Adipocyte (in vitro differentiated cells): ENCODE measurements at places on chromosomes 16 and 17.
A peak's percentile ranks its signal among the peaks of the same experiment; 100 is the strongest.

DNA sequence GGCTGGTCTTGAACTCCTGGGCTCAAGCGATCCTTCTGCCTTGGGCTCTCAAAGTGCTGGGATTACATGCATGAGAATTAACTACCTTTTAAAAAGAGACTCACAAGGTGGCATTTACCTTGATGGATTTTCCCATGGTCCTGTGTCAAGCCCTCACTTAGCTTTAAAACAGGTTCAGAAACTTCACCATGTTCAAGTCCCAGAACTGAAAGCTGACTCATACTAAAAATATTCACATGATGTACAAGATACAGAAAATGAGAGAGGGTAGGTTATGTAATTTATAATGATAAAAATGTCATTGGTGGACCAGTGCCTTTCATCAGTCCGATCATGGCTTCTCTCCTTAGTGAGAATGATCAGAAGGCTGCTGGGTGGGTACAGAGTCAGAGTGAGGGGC is 4.3 kb upstream of the AKAP1 start:
- DNase-seq: no peak

GRCh38 chr17:73249700-73250099 is 12.0 kb downstream of the CPSF4L start:
- DNase-seq: no peak

DNA sequence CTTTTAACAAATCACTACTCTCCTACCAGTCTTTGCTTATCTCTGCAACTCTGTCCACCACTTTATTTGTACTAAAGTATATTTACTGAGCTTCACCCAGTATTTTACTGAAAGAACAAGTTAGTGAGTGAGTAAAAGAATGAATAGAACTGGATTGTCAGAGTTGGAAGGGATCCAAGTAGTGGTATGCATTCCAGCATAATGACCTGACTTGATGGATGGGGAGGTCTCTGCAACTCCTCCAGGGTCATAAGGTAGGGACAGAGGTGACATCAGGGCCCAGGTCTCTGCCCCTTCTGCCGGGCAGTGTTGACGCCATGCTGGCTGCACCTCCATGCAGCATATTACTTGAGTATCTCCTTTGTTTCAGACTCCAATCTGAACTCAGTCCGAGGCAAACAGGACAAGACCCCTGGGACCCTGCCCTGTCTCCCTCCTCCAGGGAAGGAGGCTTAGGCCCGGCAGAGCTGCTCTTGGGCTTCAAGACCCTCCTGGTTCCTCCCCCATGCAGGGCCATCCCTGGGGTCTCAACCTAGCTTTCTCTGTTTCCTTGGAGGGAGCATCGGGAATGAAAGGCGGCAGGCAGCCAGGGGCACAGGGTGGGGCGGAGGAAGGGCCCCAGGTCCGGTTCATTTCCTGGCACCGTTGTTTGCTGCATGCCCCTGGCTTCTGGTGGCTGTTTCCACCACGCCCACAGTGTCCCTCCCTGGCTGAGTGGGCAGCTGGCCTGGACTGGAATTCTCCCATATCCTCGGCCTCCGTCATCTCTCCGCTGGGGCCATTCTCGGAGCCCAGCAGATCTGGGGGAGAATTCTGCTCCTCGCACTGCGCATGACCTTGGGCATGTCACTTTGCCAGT is 12.4 kb upstream of the ITGA3 start:
- no peak for DNase-seq

DNA sequence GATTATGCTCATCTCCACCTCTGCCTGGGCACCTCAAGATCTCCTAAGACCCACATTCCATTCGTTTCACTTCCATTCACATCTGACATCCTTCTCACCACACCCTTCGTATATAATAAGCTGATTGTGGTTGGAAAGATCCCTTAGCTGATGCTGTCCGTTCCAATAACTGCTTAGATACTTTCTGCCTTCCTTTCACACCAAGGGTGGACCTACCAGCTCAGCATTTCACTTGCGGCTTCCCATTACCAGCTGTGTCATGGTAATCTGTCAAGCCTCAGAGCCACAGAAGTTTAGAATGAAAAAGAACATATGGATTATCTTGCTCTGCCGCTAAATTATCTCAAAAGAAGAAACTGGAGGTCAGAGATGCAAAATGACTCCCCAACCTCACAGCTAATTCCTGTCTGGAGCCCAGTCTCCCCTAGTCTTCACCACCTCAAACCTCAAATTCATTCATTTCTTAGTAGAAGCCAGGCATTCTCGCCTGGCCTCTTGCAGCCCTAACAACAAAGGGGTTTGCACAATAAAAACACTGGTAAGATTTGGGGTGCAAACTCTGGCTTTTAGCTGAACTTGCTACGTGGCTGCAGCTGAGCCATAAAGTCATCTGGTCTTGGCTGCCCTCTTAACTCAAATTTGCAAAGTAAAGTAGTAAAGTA is 182.8 kb upstream of the HS3ST3A1 start:
- no peak for DNase-seq

DNA sequence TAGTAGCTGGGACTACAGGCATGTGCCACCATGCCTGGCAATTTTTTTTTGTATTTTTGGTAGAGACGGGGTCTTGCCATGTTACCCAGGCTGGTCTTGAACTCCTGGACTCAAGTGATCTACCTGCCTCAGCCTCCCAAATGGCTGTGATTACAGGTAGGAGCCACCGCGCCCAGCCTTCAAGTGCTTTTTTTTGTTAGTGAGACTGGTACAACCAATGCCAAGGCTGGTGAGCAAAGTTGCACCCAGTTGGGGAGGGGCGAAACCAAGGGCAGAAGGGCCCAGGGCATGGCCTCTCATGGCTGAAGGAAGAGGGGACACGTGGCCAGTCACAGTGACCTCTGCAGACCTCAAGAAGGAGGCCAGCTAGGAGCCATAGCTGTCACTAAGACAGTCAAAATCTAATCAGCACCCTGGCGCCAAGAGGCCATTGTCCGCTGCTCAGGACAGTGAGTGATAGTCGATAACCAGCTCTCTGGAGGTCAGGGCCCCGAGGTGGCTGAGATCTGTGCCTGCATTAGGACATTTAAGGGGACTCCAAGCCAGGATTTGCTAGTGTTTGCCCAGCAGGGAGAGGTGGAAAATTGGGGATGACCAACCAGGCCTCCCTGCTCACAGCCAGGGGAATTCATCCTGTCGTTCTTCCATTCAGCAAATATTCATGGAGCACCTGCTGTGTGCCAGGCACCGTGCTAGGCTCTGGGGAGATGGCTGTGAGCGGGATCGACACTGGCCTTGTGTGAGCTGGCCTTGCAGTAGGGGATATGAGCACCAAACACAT is 10.2 kb downstream of the IL4R start:
- DNase-seq: no peak

- DNase-seq: peak; percentile 68
Measured at GRCh38 chr16:87392821-87393679, 914 bp downstream of the MAP1LC3B start.

DNA sequence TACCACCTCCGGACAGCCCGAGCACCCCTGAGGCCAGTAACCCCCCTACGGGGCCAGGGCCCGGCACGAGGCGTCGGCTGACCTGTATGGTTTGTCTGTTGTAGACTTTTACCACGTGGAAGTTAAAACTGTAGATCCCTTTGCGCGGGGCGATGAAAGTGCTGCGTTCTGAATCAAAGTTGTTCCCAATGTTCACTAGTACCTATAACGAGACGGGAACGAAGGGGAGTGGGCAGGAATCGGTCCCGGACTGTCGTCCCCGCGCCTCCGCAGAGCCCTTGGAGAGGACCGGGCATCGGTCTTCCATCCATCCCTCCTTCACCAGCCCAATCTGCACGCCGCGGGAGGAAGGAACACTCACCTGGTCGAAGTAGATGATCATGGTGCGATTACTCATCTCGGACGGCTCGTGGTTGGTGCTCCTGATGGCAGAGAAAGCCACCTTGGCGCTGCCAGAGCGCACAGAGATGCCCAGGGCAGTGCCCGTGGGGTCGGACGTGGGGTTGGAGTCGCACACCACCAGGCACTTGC is 732 bp downstream of the CBLN1 start:
- no peak for DNase-seq

- DNase-seq: no peak
Measured at GRCh38 chr17:27360507-27360906, 66.6 kb downstream of the WSB1 start.

DNA sequence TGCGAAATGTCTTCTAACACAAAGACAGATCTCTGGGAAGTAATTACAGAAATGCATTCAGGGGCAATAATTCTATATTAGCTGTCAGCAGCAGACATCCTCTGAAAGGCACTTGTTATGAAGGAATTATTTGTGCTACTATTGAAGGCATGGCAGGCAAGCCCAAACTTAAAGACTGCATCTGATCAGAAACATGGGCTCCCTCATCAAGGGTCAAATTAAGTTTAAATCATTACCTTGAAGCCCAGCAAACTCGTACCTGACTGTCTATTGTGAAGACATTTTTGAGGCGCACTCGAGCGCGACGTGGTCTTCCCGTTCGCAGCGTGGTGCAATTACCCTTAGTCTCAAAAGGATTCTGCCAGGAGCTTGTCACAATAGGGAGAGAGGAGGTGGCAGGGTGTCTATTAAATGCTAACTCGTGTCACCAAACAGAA is 110.6 kb downstream of the ZNF423 start:
- DNase-seq: no peak

GRCh38 chr16:58409316-58409973 is 17.2 kb downstream of the GINS3 start:
- DNase-seq: peak; percentile 87

DNA sequence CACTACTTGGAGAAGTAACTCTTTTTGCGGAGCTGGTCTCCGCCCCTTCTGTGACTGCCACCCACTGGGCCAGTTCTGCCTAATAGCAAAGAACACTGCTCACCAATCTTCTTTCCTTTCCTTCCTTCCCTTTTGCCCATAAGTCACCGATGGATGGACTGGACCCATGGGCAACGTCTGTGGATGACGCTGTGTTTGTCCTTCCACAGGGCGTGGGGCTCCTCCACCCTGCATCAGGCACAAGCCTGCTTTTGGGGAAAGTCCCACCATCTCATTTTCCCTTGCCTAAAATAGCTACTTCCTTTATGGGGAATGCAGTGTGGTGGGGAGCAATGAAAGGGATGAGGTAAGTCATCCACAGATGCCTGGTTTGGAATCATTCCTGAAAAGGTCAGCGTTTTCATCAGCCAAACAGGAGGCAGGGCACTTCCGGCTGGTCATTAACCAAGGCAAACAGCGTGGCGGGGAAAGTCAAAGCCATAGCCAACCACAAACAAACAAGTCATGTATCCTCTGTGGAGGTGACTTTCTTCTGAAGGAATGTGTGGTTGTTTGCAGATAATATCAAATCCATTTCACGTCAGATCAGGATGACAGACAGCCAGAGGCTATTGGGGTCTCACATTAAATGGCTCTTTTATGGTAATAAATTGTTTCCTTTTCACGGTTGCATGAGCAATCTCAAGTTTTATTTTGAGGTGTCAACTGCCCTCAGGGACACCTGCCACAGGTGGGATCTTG is 30.7 kb upstream of the MED9 start:
- peak; percentile 70 for DNase-seq

DNA sequence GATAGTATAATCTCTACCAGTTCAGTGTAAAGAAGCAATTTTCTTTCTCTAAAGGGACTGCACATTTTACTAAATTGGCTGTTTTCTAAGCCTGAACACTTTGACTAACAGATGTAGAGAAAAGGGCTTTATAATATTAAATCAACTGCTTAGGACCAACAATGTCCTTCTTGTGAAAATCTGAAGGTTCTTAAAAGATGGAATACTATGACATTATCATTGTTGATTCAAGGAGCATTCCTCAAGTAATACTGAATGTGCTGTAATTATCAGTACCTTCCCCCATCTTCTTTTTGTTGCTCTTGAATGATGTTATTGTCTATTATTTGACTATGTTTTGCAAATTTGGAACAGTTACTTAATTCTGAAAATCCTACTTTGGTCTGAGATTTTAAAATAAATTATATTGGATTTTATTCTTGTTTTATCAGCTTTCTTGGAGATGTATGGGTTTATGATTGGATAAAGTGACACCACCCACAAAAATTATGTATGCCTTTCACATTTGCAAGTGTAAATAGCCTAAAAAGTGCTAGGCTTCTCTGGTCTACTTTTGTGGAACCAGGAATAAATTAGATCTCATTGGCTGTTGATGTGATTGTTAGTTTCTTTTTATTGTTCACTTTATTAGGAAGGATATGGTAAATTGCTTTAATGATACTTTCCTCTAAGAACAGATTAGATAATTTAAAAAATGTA is 53.0 kb downstream of the TAOK1 start:
- DNase-seq: no peak

DNA sequence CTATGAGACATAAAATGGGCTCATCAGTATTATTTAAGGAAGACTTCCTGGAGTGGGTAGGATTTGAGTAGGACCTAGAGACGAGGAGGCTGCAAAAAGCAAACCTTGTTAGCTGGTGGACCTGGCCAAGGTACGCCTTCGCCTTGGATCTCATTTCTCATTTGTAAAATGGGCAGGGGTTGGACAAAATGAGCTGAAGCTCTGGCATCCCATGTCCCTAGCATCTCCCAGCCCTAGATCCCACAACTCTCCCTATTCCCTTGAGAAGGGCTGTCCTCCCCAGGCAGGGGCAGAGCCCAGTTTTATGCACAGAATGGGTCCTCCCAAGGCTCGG is 306 bp upstream of the SPATA20 start:
- no peak for DNase-seq

GRCh38 chr16:88681709-88682451 is 4.4 kb downstream of the SNAI3 start:
- DNase-seq: no peak

- DNase-seq: no peak
Measured at GRCh38 chr17:40615068-40615840, 32.4 kb downstream of the SMARCE1 start.

DNA sequence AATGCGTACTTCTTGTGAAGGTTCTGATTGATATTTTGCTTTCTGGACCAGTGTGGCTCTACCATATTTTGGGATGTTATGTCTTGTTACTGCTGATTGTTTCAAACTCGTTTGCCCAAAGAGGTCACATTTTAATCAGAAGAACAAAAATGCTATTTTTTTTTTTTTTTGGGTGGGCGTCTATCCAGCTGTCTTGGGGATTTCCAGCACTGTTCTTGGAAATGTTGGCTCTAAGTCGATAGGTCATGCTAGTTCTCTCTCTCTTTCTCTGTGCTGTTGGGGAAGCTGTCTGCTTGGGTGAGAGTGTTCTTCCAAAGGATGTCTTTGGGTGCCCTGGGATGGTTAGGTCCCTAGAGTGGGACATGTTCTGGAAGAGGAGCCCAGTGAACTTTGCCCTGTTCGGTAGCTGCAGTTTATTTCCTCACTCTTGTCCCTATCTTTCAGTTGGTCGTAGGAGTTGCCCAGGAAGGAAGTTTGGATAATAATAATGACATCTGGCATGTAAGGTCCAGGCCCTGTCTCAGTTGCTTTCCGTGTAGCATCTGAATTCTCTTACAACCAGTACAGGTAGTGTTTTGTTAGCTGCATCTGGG is 2.9 kb downstream of the IRF8 start:
- no peak for DNase-seq

GRCh38 chr17:80380555-80381002 is 34.4 kb upstream of the ENDOV start:
- DNase-seq: no peak

GRCh38 chr16:2776500-2777139 is 460 bp downstream of the ELOB start:
- DNase-seq: peak; percentile 59

GRCh38 chr17:49565948-49566491 is 9.7 kb upstream of the NXPH3 start:
- peak; percentile 28 for DNase-seq
